ENCODE measurements at places on chromosomes 3 and 15.

DNA sequence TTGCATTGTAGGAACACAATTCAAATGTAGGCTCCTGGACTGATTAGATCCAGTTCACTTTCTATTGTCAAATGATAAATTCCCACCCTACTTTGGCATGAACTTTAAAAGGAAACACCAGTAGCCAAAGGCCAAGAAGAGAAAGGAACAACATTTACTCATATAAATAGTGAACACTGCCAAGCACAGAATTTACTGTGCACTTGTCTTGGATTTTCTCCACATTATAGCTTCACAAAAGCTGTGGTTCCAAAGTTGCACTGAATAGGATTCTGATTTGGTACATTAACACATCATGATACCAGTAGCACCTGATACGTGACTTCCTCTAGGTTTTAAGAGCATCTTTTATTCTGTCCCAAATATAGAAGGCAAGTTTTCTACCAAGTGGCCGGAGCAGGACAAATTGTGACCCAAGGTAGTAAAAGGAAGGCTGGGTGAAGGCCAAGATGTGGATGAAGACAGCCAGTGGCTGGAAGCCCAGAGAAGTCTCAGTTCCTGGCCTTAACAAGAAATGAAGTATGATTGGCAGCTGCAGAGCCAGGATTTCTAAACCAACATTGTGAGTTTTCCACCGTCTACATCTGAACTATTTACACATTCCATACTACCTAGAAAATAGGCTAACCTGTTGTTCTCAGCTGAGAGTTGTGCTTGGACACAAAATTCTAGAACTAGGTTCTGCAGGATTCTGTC lies 206.7 kb downstream of the THRB start:
- DNase-seq, result no peak

GRCh38 chr3:128294999-128295468 lies 141.8 kb downstream of the EEFSEC start:
- no peak for DNase-seq

GRCh38 chr3:101791778-101792177 lies 12.8 kb downstream of the NXPE3 start:
- DNase-seq, result no peak

GRCh38 chr15:78249131-78249530 lies 14.8 kb upstream of the ACSBG1 start:
- no peak for DNase-seq

- DNase-seq, result no peak
These were observed 403.5 kb upstream of the CBLB start for GRCh38 chr3:106272302-106272701.
